ENCODE measurements at places on chromosomes 13 and 19. TPM values are rescaled to one million over a fixed set of nuclear protein-coding genes. Genes with fewer than 3 reads are reported as not detected.

Gene POU2F2
- total RNA-seq = 95.9 TPM

Gene WDR88
- 0.58 TPM for total RNA-seq

- ATAC-seq = no peak
These were observed 19.1 kb upstream of the WDR18 start for GRCh38 chr19:964761-965694.

DNA sequence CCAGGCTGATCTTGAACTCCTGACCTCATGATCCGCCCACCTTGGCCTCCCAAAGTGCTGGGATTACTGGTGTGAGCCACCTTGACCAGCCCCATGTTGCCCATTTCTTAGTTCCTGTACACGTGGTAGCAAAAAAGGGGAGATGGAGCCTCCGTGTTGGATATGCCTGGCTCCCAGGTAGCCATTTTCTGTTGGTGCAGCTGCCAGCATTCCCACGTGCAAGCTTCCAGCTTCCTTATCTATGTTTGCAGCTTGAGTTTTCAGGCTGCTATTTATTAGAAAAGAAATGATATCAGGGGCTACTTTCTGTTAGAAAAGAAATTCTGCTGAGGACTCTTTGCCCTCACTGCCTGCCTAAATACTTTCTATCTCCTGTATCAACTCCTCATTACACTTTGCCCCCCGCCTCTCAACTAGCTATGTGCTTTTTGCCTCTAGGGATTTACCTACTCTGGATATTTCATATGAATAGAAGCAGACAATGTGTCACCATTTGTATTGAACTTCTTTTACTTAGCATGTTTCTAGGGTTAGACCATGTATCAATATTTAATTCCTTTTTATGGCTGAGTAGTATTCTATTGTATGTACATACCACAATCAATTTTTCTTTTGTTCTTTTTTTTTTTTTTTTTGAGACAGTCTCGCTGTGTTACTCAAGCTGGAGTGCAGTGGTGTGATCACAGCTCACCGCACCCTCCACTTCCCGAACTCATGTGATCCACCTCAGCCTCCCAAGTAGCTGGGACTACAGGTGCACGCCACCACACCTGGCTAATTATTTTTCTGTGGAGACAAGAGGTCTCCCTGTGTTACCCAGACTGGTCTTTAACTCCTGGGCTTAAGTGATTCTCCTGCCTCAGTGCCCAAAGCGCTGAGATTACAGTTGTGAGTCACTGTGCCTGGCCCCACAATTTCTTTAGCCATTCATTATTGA lies 3.4 kb upstream of the TMED1 start:
- no peak for ATAC-seq

- no peak for ATAC-seq
These were observed 1468.6 kb upstream of the SLC10A2 start for GRCh38 chr13:104534847-104535246.

GRCh38 chr13:77836423-77836822 lies 82.2 kb downstream of the EDNRB start:
- no peak for ATAC-seq

DNA sequence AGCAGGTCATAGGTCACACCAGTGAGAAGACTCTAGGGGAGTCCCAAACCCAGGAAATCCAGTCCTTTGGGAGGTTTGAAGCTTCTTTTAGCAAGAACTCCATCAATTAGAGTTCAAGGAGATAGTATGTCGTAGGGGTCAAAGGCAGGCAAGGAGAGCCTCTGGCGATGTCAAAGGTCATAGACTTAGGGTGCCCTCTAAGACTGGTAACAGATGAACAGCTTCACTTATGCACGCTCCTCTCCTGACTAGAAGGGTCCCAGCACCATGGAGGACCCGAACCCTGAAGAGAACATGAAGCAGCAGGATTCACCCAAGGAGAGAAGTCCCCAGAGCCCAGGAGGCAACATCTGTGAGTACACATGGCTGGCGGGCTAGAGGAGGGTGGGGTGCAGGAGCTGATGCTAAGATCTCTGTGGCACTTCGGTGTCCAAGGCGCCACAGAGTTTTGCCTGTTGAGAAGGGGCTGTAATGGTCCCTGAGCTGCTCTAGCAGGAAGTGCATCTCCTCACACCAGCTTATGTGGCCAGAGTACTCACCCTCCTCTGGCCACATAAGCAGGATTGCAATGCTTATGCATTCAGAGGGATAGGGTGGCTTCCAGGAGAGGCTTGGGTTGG lies 557 bp downstream of the ZNF576 start:
- ATAC-seq = no peak
